ENCODE measurements at places on chromosomes 2 and 18.

DNA sequence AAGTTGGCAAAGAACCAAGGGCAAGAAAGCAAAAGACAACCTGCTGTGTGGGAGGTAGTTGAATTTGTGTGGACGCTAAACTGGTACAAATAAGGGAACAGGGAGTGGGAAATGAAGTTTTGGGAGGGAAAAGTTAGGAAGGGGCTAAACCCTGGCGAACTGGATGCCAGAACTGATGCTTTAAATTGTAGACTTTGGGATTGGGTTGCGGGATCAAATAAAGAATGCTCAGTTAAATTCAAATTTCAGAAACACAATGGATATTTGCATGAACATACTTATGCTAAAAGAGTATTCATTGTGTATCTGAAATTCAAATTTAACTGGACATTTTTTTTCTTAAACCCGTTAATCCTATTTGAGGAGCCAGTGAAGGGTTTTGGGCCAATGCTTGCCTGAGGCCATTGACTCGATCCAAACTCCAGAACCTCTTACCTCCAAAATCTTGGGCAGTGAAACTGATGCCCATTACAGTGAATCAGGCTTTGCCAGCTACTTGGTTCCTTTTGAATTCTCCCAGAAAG lies 44.2 kb upstream of the YWHAQ start:
- H3K27ac ChIP-seq = no peak overlapping the region
- no peaks in the 10 kb centered on the region for H3K27me3 ChIP-seq
- no peaks in the 10 kb centered on the region for H3K4me1 ChIP-seq
- no peak overlapping the region for H3K4me3 ChIP-seq
- DNase-seq = no peak

DNA sequence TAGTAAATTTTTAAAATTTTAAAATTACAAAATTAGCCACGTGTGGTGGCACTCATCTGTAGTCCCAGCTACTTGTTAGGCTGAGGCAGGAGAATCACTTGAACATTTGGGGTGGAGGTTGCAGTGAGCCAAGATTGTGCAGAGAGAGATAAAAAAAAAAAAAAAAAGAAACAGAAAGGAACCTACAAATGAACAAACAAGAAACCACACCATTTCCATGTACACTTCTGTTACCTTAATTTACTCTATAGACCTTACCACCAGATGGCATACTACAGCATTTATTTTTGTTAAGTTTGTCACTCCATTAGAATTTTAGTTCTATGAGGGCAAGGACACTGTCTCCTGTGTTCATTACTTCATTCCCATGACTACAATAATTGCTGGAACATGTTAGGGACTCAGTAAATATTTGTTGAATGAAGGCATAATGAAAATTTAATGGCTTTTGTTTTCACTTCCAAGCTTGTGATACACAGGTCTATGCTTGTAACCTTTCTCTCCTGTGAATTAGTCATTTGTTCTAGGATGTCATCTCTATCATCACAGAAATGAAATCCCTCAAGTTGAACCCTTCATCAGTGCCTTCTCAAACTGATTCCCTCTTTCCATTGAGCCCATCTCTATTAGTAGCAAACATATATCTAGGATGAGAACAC lies 76.0 kb downstream of the ARHGAP15 start:
- no peaks in the 10 kb centered on the region for H3K27me3 ChIP-seq
- no peak overlapping the region for H3K4me3 ChIP-seq
- no peak overlapping the region for H3K27ac ChIP-seq
- no peaks in the 10 kb centered on the region for H3K4me1 ChIP-seq
- no peaks in the 10 kb centered on the region for H3K36me3 ChIP-seq

GRCh38 chr18:71242981-71243380 lies 954.1 kb downstream of the SOCS6 start:
- H3K4me3 ChIP-seq = no peak overlapping the region
- DNase-seq = peak; percentile 48
- no peaks in the 10 kb centered on the region for H3K27me3 ChIP-seq
- H3K36me3 ChIP-seq = no peaks in the 10 kb centered on the region
- H3K27ac ChIP-seq = no peak overlapping the region

DNA sequence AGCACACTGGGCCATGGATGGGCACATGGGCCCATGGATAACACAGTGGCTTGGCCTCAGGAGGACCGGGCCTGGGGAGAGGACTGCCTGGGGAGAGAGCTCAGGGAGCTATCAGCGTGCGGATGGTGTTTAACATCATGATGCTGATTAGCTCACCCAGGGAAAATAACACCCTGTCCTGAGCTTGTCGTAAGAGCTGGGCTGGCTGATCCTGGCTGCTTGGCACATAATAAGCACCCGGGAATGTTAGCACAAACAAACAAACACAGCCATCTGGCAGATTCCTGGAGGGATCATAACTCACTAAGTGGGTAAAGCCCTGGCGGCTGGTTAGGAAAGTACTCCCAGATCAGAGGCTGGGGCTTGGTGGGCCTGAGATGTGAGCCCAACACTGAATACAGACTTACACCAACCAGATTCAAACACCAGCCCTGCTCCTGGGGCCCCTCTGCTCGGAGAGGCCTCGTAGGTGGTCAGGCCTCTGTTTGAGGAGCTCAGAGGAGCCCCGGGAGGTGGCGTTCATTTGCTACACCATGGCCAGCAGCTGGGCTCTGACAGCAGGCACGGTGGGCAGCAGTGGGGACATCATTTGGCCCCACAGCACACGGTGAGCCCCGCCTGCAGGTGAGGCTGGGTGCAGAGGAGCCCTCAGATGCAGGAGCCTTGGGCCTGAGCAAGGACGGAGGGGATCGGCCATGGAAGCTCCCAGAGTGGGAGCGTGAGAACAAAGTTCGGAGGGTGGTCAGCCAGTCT lies 193.4 kb upstream of the HDAC4 start:
- no peak overlapping the region for H3K27ac ChIP-seq
- no peak overlapping the region for H3K4me3 ChIP-seq
- no peaks in the 10 kb centered on the region for H3K27me3 ChIP-seq
- DNase-seq = no peak
- no peaks in the 10 kb centered on the region for H3K36me3 ChIP-seq

GRCh38 chr2:7566382-7566881 lies 649.2 kb downstream of the RNF144A start:
- no peak for DNase-seq
- H3K4me1 ChIP-seq = no peaks in the 10 kb centered on the region
- H3K36me3 ChIP-seq = no peaks in the 10 kb centered on the region
- H3K27me3 ChIP-seq = no peaks in the 10 kb centered on the region
- H3K4me3 ChIP-seq = no peak overlapping the region

DNA sequence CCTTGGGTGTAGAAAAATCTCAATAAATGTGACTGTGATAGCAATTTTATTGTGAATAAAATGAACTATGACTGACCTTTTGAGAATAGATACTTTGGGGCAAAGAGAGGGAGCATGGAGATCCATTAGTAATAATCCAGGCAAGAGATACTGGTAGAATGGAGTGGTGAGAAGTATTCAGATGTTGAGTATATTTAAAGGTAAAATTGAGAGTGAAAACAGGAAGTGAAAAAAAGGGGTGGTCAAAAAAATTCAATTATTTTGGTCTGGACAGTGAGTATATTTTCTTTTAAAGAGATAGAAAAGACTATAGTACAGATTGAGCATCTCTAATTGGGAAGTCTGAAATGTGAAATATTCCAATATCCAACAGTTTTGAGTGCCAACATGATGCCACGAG lies 1515.6 kb upstream of the NXPH2 start:
- H3K27ac ChIP-seq = no peak overlapping the region
- H3K27me3 ChIP-seq = no peaks in the 10 kb centered on the region
- no peaks in the 10 kb centered on the region for H3K36me3 ChIP-seq
- H3K4me1 ChIP-seq = no peaks in the 10 kb centered on the region
- no peak overlapping the region for H3K4me3 ChIP-seq
- no peak for DNase-seq

DNA sequence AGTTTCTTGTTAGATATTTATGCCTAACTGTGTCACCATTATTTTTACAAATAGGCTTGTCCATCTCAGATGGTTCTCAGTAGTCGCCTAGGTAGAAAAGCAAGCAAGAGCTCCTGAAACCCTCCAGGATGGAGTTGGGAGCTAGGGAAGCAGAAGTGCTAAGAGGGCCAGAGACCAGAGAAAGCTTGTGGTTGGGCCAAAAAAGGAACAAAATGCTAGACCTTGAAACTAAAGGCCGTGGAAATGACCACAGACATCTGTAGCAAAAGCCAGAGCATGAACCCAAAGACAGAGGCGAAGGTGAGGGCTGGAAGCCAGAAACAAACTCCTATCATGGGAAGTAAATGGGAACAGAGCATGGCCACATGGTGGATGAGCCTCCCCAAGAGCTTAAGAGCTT lies 29.9 kb upstream of the RMDN2 start:
- H3K36me3 ChIP-seq = no peaks in the 10 kb centered on the region
- no peak overlapping the region for H3K4me3 ChIP-seq
- no peak for DNase-seq
- peaks cover 6% of the 10 kb centered on the region for H3K4me1 ChIP-seq

GRCh38 chr2:15028406-15028805 lies 395.9 kb downstream of the LRATD1 start:
- no peak overlapping the region for H3K4me3 ChIP-seq
- no peak overlapping the region for H3K27ac ChIP-seq
- no peak for DNase-seq
- no peaks in the 10 kb centered on the region for H3K4me1 ChIP-seq
- no peaks in the 10 kb centered on the region for H3K27me3 ChIP-seq

DNA sequence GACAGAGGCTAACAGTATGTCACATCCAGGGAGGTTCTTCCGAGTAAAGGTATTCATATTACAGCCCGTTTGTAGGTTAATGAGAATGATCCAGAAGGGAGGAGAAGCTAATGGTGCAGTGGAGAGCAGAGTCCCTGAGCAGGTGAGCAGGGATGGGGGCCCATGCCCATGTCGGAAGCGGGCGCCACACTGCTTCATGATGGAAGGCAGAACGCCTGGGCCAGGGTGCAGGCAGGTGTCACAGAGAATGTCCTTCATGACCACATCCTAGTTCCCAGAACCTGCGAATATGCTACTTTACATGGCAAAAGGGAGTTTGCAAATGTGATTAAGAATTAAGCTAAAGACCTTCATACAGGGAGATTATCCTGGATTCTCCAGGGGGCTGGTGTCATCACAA lies 4.0 kb downstream of the HES6 start:
- DNase-seq = no peak
- H3K36me3 ChIP-seq = no peaks in the 10 kb centered on the region
- no peak overlapping the region for H3K4me3 ChIP-seq
- H3K27me3 ChIP-seq = peaks cover 51% of the 10 kb centered on the region
- no peaks in the 10 kb centered on the region for H3K4me1 ChIP-seq
- H3K27ac ChIP-seq = no peak overlapping the region

- H3K36me3 ChIP-seq = no peaks in the 10 kb centered on the region
- H3K27me3 ChIP-seq = peaks cover 21% of the 10 kb centered on the region
- no peak for DNase-seq
- no peaks in the 10 kb centered on the region for H3K4me1 ChIP-seq
- no peak overlapping the region for H3K27ac ChIP-seq
- no peak overlapping the region for H3K4me3 ChIP-seq
Measured at GRCh38 chr2:224957540-224958461, 84.5 kb downstream of the DOCK10 start.

- H3K36me3 ChIP-seq = no peaks in the 10 kb centered on the region
- no peaks in the 10 kb centered on the region for H3K27me3 ChIP-seq
- no peak overlapping the region for H3K27ac ChIP-seq
- H3K4me3 ChIP-seq = no peak overlapping the region
Measured at GRCh38 chr18:360676-361075, 92.8 kb upstream of the THOC1 start.
